Activated naive CD4-positive, alpha-beta T cell (primary cell): ENCODE measurements at places on chromosomes 3 and 15.
A peak's percentile ranks its signal among the peaks of the same experiment; 100 is the strongest.

GRCh38 chr15:100033140-100033857, 300.1 kb upstream of the LYSMD4 start:
- DNase-seq, result no peak

DNA sequence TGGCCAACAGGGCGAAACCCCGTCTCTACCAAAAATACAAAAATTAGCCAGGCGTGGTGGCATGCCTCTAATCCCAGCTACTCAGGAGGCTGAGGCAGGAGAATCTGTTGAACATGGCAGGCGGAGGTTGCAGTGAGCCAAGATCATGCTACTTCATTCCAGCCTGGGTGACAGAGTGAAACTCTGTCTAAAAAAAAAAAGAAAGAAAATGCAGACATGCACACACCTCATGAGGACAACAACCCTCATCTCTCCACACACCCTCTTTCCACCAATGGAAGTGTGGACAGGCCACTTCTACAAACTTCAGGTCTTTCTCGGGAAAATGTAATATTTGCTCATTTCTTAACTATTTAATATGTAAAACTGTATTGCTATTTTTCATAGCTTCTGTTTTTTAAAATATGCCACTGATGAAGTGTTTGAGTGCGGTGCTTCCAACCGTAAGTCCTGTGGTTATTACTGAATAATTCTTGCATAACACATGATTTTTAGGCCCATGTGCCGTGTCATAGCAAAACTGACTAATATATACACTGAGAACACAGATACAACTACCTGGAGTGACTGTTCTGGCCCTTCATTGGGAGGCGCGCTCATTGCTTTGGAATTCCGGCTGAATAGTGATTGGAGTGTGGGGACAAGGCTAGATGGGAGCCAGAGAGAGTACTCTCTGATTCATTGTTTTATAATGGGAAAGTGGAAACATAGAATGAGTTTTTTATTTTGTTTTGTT, 23.1 kb downstream of the LRRC31 start:
- no peak for DNase-seq

- DNase-seq, result no peak
These were observed 512.5 kb downstream of the ROBO1 start for GRCh38 chr3:79255292-79255691.

DNA sequence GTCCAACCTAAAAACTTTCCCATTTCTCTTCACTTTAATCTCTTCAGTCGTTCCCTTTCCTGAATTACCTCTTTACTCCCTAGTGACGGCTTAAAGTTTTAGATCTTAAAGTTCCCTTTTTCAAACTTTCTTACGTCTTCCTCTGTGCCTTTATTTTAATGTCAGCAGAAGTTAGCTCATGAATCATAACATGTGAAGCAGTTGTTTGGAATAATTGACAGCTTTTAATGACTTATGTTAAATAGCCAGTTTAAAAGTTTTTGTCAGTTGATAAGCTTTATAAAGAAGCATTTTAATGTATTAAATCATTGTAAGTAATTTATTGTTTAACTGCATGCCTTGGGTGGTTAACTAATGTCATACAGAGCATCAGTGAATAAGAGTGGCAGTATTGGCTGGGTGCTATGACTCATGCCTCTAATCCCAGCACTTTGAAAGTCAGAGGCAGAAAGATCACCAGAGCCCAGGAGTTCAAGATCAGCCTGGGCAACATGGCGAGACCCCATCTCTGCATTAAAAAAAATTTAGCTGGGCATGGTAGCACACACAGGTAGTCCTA, 33.9 kb downstream of the PIK3CA start:
- DNase-seq, result no peak

DNA sequence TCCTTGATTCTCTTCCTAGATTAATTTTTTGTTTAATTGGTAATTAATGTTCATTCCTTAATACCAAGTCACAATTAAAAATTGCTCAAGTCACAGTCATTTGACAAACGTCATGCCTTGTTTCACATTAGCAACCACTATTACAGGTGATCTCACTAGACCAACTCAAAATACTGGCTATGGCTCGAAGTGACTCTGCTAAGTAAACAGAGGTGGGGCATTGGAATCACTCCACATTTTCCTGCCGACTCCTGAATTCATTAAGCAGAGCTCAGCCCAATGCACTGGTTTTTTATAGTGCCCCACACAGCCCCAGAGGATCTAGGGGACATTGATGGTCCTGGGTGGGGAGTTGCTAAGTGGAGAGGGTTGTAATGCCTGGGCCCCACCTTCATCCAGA, 201.2 kb upstream of the NSMCE3 start:
- DNase-seq, result no peak

DNA sequence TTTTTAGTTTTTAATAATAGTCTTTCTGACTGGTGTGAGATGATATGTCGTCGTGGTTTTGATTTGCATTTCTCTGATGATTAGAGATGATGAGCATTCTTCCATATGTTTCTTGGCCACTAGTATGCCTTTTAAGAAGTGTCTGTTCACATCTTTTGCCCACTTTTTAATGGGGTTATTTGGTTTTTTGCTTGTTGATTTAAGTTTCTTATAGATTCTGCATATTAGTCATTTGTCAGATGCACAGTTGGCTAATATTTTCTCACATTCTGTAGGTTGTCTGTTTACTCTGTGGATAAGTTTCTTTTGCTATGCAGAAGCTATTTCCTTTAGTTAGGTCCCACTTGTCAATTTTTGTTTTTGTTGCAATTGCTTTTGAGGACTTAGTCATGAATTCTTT, 185.4 kb downstream of the SUCNR1 start:
- DNase-seq, result no peak

GRCh38 chr15:49877117-49877872, 241.7 kb downstream of the ATP8B4 start:
- DNase-seq, result no peak

- DNase-seq, result no peak
These were observed 17.4 kb downstream of the FILIP1L start for GRCh38 chr3:100096866-100097265.

DNA sequence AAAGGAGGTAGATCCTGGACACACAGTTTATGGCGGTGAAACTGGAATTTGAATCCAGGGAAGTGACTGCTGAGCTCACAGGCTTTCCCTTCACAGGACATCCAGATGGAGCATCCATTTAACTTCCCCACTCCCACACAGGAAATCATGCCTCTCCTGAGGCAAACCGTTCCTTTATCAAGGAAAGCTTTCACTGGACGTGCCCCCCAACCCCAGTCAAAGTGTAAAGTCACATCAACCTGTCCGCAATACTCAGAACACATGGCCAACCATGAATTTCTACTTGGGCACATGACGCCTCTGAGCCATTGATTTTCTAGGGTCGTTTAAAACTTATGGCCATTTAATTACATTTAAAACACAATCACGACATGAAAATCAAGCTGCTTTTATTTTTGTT, 2.9 kb downstream of the PCOLCE2 start:
- DNase-seq, result no peak

- DNase-seq, result peak; percentile 30
These were observed 757 bp upstream of the DIPK2A start for GRCh38 chr3:143970773-143971358.

DNA sequence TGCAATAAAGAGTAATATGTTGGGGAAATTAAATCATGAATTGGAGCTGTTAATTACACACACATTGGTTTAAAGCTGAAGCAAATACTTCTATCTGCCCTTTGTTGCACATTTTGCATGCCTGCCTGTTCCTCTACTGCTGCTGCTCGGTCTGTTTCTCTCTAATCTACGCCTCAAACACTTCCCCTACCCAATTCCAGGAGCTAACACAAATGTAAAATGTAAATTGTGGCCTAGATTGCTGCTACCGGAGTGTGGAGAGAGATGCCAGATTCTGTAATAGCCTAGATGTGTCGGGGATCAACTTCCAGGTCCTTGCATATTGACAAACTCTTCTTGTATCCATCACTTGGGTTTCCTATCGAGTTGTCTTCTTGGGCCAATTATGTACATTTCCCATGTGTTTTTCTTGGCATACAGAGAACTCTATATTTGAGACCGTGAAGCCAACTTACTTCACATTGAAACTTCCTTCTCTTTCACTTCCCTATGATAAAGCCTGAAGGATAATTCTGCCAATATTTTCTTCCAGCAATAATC, 450.4 kb upstream of the NR2F2 start:
- DNase-seq, result no peak

GRCh38 chr3:141111364-141112155, 60.4 kb downstream of the SPSB4 start:
- DNase-seq, result no peak

GRCh38 chr15:89972085-89972484, 29.0 kb upstream of the ZNF710 start:
- DNase-seq, result no peak

- no peak for DNase-seq
These were observed 47.0 kb upstream of the SCAANT1 start for GRCh38 chr3:63959146-63959545.

DNA sequence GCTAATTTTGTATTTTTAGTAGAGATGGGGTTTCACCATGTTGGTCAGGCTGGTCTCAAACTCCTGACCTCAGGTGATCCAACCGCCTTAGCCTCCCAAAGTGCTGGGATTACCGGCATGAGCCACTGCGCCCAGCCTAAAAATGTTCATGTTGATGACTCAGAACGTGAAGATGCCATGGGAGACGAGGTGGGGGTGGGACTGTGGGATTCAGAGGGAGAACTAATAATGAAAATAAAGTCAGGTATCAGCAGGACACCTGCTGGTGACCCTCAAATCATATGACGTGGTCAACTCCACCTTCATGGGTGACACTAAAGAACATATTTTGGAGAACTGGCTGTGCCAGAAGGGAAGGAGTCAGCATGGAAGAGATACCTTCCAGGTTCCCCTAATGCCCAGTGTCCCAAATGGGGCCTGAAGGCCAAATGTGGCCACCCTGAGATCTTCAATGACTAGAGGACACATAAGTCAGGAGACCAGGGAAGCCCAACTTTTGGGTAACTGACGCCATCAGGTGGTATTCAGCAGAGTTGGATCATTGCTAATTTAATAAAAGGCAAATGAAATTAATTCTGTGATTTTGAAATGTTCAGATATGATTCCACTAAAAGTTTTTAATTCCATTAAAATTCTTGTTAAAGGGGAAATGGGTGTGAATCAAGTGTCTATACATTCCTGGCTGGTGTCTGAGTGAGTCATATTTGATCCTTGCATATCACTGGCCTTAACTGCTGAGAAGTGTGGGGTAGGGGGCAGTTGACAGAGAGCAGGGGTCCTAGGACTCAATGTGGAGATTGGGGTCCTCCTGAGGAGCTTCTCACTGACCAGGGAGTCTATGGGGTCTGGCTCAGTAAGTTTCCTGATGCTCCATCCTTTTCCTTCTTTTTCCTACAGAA, 88.6 kb upstream of the GSK3B start:
- no peak for DNase-seq

DNA sequence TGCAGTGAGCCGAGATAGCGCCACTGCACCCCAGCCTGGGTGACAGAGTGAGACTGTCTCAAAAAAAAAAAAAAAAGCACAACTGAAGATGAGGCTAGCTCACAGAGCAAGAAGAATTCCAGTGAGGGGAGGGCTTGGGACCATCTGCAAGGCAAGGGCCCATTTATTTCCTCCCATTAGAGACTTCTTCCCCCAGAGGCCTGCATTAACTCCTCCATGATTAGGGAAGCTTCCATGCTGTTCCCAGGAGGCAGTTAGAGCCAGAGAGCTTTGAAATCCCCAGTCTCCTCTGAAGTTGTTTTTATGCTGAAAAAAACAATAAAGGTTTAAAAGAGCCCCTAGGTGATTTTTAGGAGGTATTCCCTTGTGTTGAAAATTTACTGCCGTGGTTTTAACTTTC, 54.3 kb upstream of the ADCY5 start:
- no peak for DNase-seq

DNA sequence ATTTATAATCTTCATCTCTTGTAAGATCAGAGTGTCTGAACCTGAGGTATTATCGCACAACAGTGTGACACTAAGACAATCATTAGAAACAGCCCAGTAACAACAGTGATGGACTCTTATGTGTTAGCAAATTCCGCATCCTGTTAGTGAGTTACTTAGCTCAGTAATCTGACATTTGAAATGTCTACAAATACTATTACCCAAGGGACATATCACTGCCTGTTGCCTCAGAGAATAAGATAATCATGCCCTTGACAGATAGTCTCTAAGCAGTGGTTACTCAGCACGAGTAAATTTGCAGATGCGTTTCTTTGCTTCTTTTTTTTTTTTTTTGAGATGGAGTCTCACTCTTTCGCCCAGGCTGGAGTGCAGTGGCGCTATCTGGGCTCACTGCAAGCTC, 13.4 kb upstream of the RTP1 start:
- DNase-seq, result no peak

- no peak for DNase-seq
These were observed 141.7 kb downstream of the IL5RA start for GRCh38 chr3:2968475-2968874.

- DNase-seq, result no peak
These were observed 63.3 kb upstream of the GATM start for GRCh38 chr15:45441686-45442085.

DNA sequence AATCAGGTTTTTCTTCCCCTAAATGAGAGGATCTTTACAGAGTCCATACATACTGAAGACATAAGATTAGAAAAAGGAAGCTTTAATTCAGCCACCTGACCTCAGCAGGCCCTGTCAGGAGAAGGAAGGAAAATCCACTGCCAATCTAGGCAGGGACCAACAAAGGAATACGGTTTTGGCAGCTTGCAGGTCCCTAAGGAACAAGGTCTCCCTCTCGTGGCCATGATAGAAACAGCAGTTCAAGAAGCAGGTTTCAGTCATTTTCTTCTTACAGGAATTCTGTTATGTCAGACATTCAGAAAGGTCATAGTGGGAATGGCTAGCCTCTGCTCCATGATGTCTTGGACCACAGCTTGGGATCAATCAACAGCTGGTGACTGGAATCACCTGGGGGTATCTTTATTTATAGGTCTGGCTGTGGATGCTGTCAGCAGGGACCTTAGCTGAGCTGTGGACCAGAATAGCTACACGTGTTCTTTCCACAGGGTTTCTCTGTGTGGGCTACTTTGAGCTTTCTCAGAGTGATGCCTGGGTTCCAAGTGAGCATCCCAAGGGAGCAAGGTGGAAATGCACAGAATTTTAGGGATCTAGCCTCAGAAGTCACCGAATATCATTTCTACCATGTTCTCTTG, 9.4 kb upstream of the CMSS1 start:
- no peak for DNase-seq

DNA sequence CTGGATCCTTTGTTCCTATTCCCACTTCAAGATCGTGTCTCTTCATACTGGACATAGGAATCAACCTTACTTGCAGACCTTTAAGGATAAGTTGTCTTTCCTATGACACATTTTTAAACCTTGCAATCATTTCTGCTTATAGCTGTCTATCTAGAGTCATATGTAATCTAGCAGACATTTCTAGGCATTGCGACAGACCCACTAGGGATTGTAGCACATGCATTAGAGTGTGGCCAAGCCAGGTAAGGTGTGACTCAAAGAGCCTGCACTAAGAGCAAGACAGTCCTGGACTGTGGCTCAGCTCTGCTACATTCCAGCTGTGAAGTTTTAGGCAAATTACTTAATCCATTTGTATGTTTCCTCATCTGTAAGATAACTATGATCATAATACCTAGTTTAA, 38.8 kb upstream of the BFSP2 start:
- DNase-seq, result no peak

DNA sequence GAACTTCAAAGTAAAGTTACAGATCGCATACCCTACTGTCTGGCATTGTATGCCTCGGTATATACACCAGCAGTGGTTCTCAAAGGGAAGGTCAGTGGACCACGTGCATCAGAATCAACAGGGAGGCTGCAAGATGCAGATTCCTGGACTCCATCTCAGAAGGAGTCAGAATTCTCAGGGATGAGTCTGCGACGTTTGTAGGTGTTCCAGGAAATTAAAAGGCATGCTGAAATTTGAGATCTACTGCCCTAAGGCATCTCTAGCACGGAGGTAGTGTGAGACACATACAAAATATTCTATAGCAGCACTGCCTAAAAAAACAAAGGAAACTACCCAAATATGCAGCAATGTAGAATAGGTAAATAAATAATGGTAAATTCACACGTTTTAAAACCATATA, 136.8 kb upstream of the BNIP2 start:
- no peak for DNase-seq
